ENCODE measurements at places on chromosomes 16 and 17.

GRCh38 chr17:61495161-61495857, 43.1 kb downstream of the TBX4 start:
- DNase-seq: no peak

GRCh38 chr16:48366165-48367093, 18.8 kb downstream of the SIAH1 start:
- DNase-seq: peak; percentile 71

- DNase-seq: peak; percentile 53
These were observed at the start of gene ZNF23 for GRCh38 chr16:71461686-71462648. Gene ZNF23, minus strand, starts transcription at chr16:71462247. Its CDS starts 5,451 bp downstream, at chr16:71456796.

DNA sequence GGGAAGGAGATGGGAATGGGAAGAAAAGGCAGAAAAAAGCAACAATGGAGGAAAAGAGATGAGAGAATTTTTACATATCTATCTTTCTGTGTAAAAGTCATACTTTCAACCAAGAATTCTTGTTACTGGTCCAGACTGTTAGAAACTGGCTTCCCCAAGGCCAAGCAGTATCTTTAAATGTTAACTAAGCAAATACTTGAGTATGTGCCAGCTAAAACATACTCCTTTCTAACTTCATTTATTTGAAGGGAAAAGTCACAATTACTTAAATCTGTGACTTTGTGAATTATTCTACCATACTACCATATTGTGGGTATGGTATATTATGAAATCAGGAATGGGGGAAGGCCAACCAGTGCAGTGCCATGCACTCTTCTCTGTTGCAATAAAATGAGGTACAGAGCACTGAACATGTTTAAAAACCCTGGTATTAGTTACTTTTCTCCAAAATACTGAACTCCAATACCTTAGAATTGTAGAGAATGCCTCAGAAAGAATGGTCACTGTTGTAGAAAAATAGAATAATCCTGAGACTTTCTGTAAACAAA, 92.3 kb upstream of the C17orf78 start:
- DNase-seq: no peak

DNA sequence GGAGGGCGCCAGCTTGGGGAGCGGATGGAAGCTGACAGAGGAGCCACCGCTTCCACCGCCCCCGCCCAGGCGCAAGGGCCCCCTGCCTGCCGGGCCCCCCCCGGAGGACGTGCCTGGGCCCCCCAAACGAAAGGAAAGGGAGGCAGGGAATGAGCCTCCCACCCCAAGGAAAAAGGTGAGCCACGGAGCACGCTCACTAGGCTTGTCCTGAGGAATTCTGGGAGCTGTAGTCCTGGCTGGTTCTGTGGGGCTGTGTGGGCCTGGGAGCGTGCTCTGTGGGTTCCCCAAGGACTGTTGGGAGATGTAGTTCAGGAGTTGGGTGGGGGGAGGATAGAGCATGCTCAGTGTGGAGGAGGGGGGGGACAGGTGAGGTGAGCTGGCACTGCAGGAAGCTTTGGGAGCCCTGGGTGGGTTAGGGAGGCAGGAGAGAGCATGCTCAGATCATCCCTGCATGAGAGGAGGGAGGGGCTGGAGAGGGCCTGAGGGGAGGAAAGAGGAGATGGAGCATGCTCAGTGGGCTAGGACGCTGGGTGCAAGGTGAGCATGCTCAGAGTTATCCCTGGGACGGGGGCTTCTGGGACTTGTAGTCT, 4.5 kb downstream of the FBXL19 start:
- DNase-seq: peak; percentile 27

DNA sequence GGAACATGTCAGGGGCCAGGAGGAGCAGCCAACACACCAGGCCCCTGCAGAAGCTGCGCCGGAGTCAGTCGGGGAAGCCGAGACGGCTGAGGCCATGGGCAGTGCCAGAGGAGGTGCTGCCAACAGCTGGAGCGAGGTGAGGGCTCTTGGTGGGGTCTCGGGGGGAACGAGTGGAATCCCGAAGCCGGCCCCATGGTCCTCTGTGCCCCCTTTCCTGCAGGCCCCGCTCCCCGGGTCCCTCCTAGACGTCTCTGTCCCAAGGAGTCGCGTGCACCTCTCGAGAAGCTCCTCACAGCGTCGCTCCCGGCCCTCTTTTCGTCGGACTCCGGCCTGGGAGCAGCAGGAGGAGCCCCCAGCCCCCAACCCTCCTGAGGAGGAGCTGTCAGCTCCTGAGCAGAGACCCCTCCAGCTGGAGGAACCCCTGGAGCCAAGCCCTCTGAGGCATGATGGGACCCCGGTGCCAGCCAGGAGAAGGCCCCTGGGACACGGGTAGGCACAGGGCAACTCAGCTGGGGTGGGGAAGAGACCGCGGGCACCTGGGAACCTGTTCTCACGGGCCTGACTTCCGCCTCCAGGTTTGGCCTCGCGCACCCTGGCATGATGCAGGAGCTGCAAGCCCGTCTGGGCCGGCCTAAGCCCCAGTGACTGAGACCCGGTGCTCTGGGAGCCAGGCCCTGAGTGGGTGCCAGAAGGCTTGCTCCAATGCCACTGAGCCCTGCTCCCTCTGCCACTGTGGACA, 3.6 kb downstream of the APOBR start:
- DNase-seq: no peak

DNA sequence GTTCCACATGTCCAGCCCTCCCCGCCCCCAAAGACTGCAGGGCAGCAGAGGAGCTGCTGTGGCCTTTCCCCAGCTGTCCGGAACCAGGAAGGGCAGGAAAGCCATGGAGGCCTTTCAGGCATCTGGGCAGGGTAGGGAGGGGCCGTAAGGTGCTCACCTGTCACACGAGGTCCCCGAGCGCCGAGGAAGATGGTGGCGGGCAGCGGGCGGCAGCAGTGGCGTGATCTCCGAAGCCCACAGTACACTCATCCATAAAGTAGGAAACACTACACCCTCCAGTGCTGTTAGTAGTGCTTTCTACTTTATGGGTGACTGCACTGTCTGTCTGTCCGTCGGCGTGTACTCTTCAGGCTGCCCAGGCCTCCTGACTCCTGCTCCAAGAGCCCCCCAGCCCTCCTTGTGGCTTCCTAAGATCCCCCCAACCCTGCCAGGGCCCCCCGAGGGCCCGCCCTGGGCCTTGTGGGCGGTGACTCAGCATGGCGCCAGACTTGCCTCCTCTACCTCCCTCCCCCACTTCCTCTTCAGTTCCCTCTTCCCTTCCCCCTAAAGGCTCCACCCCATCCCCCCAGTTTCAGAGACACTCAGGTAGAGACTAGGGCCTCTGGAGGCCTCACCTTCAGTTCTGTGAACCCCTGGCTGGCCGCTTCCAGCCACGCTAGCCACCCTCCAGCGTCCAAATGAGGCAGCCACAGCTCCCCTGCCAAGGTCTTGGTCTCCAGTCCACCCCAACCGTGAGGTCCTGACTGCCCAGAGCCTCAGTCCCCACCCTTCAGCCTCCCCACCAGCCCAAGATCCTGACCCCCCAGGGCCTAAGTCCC, 2.6 kb upstream of the TSPOAP1 start:
- peak; percentile 71 for DNase-seq

GRCh38 chr16:15803618-15804017, 53.2 kb downstream of the MYH11 start:
- DNase-seq: no peak

DNA sequence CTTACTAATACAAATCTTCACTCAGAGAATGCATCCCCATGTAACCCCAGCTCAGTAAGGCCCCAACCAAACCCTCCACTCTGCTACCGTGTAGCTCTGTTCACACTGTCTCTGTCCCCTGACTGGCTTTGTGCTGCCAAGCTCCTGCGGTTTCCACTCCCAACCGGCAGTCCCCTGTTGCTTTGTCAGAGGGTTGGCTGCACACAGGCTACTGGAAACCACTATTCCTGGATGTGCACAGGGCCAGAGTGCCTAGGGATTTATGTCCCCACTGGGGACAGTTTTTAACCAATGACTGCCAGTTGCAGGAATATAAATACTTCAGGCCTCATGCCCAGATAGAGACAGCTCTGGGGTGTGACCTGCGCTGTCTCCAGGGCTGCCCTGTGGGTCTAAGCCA, 157.1 kb upstream of the C16orf82 start:
- no peak for DNase-seq

DNA sequence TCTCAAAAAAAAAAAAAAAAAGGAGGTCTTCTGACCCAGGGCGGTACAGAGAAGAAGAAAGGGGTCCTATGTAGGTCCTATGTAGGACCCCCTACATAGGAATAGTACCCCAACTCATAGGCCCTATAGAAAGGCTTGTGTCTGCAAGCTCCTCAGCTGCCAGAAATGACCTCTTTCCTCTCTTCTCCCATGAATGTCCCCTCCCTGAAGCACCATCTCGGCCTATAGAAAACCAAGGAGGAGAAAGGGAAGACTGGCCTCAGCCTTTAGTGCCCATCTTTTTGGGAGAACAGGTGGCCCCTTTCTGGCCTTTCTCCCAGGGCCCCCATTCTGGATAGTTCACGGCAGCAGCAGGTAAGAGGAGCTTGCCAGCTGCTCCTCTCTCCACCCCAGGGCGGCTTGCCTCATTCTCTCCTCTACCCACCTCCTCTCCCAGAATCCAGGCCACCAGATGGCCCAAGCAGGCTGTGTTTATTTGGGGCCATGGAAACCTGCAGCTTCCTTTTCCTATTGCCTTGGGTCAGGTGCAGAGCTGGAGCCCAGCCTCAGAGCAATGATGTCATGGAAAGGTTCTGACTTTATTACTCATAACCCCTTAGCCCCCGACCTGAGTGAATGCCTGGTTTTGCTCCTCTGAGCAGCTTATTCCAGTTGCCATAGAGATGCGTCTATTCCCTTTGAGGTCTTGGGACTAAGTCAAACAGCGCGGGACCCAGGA, 1.6 kb upstream of the MRPL58 start:
- no peak for DNase-seq

DNA sequence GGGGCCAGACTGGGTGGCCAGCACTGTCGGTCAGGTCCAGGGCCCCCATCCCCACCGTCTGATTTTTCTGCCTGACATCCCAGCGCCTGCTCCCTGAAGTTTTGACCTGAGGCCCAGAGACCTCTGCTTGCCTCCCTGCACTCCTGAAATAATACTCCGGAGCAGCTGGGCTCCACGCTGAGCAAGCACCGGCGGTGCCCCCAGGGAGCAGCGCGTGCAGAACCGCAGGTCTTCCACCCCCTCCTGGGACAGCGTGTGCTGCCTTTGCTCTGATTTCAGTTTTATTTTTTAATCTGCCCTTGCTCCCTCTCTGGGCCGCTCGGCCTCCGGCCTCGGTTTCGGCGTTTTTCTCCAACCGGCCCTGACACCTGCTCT, 132.4 kb upstream of the GSE1 start:
- DNase-seq: no peak

- no peak for DNase-seq
These were observed 17.6 kb upstream of the ABCA10 start for GRCh38 chr17:69246202-69246601.

- DNase-seq: no peak
These were observed 8.3 kb upstream of the NLRC5 start for GRCh38 chr16:56980792-56981724.

DNA sequence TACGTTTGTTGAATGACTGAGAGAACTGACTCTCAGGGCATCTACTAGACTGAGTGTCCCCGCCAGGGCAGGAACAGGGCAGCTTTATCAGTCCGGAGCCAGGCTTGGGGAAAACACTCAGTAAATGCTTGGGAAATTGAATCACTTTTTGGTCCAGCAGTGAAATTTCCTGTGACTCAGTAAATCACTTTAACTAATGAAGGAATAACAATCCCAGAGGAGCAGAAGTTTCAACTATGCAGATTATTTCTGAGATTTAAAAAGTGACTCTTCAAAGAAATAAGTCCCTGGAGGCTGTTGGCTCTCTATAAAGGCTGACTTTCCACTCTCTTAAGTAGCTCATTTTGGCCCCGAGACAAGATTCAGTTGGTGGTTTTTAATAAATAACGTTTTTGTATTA, 101.8 kb downstream of the FOXL1 start:
- DNase-seq: no peak

DNA sequence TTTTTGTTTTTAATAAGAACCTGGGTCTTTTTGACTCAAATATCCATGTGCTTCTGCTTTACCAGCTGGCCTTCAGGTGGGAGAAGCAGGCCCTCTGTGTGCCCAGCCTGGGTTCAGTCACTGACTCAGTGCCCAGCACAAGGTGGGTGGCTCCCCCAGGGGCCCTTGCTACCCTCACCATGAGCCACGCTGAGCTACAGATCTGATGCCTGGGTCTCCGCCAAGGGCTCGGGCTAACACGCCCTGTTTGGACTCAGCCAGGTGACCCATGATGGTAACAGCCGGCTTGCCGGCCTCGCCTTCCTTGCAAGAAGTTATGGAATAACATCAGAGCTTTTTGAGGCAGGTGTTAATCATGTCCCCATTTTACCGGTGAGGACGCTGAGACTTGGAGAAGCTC, 109.5 kb upstream of the NLRP1 start:
- DNase-seq: no peak

DNA sequence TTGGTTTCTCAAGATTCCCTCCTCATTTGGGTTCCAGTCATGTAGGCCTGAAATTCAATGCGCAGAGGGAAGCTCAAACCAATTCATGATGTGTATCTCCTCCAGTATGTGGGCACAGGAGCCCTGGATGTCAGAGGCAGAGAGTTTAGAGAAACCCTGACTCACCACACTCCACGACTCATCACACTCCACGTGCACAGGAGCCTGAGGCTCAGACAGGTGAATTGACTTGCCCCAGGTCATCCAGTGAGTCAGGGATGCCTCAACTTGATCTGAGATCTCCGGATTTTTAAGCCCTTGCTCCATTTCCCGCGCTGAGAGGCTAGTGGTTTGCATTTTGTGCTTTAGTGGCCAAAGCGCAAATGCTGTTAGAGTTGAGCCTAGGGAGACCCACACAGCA, 183.9 kb downstream of the HAPSTR1 start:
- DNase-seq: no peak

- no peak for DNase-seq
These were observed 234.6 kb upstream of the MON1B start for GRCh38 chr16:76956394-76956793.

DNA sequence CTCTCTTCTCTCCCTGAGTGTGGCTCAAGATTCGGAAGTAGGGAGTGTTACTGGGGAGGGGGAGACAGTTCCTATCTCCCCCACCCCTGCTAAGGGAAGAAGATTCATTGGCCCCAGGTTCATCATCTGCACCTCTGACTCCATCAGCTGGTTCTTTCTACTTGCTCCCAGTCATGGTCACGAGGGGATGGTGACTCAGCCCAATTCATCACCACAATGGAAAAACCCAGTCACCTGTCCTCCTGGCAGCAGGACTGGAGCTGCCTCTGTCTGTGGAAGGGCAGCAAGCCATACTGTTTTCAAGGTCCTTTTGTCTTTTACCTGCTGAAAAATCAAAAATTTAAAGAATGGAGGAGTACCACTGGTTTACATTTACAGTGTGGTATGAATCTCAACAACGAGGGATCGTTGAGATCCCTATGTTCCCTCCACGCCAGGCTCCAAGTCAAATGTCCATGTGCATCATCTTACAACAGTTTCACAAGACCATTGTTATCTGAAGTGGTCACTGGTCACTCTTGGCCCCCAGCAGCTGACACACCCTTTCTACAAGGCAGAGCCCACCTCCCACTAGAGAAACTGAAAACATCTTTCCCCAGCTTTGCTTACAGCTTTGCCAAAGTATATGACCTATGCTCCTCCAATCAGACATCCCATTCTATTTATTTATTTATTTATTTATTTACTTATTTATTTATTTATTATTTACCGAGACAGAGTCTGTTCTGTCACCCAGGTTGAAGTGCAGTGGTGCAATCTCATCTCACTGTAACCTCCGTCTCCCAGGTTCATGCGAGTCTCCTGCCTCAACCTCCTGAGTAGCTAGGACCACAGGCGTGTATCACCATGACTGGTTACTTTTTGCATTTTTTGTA, 40.4 kb upstream of the NDRG4 start:
- peak; percentile 77 for DNase-seq

Data from inflammatory macrophage treated with lipopolysaccharide for 1 hour (primary cell).